ENCODE measurements at places on chromosomes 1 and 21. TPM values are rescaled to one million over a fixed set of nuclear protein-coding genes. Genes with fewer than 3 reads are reported as not detected.

Gene FMN2
- total RNA-seq, result not detected

Gene OR2L2
- not detected for total RNA-seq

Gene ERG
- total RNA-seq, result 41.0 TPM

DNA sequence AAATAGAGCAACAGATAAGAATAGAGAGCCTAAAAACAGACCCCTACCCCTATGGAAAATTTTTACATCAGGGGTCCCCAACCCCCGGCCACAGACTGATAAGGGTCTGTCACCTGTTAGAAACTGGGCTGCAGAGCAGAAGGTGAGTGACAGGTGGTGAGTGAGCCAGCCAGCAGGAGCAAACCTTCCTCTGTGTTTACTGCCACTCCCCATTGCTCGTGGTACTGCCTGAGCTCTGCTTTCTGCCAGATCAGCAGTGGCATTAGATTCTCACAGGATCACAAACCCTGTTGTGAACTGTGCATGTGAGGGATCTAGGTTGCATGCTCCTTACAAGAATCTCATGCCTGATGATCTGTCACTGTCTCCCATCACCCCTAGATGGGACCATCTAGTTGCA is 174.1 kb downstream of the FOXD2 start:
- DNase-seq, result no peak

DNA sequence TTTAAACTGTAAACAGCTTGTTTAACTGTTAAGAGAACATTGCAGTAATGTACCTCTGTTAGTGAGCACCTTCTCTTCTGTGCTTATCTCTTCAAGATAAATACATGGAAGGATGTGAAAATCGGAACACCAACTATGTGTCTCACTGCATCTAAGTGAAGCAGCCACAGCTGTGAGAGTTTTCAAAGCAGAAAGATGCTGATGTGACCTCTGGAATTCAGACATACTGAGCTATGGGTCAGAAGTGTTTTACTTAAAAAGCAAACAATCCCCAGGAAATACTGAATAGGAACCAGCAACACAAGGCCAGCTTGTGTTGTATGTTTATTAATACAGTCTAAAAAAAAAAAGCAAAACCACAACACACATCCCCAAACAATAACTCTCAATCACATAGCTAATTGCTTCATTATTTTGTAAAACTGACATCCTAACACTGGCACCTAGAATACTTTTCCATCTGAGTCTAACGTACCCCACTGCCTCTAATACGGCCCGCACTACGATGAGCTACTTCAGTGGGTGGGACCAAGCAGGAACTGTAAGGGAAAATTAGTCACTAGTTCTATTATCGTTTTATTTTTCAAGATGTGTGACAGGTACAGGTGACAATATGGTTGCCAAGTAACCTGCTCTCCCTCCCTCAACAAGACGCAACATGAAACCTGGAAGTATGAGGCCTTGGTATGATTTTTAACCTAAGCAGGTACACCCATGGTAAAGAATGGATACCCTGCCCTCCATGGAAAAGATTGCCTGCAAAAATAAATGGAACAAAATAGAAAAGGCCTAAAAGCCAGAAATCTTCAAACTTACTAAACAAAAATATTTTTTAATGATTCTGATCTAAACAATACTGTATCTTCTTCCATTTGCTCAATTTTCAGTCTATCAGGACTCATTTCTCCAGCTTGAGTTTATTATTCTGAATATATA is 13.9 kb downstream of the ERRFI1 start:
- no peak for DNase-seq

DNA sequence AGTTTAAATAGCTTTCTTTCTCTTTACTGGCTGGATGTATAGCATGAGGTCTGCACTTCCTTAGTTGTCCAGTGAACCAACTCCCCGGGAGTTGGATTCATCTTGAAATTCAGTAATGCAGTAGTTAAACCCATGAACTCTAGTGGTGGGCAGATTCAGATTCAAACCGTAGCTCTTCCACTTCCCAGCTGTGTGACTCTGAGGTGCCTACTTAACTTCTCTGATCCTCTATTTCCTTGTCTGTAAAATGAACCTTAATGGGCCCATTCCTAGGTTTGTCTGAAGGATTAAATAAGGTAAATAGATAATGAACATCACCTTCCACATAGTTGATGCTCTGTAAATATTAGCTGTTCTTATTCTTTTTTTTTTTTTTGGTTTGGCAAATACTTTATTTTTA is 16.5 kb downstream of the PIK3CD start:
- DNase-seq, result no peak

- DNase-seq, result no peak
These were observed 141.6 kb downstream of the MIS18A start for GRCh38 chr21:32137266-32137665.

DNA sequence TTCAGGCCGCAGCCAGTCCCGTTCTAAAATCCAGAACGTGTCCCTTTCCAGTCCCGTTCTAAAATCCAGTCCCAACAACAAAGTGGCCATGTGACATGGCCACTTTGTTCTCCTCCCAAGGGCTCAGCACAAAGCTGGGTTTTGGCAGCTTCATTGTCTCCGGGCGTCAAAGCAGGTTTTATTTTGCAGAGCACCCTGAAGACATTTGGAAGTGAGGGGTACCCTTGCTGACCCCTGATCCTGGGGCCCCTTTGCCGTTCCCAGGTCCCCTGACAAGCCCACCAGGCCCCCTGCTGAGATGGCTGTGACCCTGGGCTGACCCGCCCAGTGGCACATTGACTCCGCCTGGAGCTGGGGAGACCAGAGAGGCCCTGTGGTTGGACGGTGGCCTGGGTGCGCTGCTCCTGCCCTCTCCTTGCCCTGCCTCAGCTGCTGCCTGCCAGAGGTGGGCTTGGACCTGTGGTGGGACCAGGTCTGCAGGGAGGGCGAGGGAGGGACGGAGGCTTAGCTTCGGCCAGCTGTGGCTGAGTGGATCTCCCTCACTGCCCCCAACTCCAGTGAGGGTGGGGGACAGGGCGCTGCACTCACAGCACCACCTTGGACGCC is 4.3 kb downstream of the PFKL start:
- no peak for DNase-seq

DNA sequence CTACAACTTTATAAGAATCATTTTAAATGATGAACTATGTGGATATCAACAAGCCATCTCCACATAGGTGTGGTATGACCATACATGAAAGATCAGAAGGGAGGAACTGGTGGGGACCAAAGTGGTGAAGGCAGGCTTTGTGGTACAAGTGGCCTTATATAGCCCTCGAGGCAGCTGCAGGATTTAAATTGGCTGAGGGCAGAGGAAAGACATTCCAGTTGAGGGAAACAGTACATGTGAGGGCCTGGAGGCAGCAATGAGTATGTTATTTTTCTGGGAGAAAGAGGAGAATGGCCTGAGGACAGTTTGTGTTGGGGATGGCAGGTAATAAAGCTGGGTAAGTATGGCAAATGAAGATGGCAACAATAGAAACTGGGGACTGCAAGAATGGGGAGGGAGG is 17.1 kb downstream of the OSCP1 start:
- DNase-seq, result peak; percentile 19

- DNase-seq, result no peak
These were observed 46.3 kb downstream of the DOP1B start for GRCh38 chr21:36202726-36203602.
